ENCODE measurements at places on chromosomes 7 and 10. TPM values are rescaled to one million over a fixed set of nuclear protein-coding genes. Genes with fewer than 3 reads are reported as not detected.

DNA sequence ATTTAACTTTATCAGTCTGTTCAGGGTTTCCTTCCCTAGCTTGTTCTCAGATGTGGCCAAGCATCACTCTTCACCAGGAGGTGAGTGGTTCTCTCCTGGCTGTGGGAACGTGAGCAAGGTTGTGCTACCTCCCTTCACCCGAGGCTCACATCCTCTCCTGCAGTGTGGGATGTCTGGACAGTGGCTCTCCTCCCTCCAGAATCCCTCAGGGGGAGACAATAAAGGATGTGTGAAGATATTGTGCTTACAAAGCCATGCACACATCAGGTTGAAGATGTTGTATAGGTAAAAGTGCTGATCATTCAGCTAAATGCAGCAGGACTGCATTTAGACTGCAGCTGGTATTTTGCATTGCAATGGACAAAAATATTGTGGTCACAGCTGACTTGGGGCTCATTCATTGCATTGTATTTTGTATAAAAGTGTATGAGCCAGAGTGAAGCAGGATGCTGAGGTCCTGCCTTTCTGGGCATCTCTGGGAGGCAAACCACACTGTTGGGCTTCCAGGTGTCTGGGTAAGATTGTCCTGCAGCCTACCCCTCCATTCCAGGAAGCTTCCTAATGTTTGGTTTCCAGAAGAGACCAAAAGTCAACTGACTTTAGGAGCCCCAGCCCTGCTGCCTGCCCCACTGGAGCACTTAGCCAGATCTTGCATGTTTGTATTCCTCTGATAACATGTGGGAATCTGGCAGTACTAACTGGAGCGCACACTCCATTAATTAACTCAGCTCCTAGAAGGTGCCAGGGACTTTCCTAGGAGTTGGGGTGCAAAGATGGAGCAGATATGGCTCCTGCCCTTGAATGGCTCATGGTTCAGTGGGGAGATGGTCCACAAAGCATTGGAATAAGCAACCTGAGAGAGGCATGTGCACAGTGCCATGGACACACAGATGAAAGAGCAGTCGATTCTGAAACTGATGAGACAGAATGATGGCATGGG is 292.5 kb upstream of the ZNF32 start:
- H3K27me3 ChIP-seq, result no peaks in the 10 kb centered on the region
- H3K4me1 ChIP-seq, result peaks cover 18% of the 10 kb centered on the region
- no peak overlapping the region for H3K4me3 ChIP-seq
- DNase-seq, result no peak

- peak overlapping the region; percentile 43 for H3K27ac ChIP-seq
- H3K4me3 ChIP-seq, result peak overlapping the region; percentile 89
- H3K36me3 ChIP-seq, result no peaks in the 10 kb centered on the region
- no peaks in the 10 kb centered on the region for H3K27me3 ChIP-seq
- no peaks in the 10 kb centered on the region for H3K4me1 ChIP-seq
- DNase-seq, result no peak
These were observed 552 bp downstream of the SLC25A16 start for GRCh38 chr10:68526634-68527307.

- H3K27me3 ChIP-seq, result no peaks in the 10 kb centered on the region
- no peak for DNase-seq
- H3K36me3 ChIP-seq, result no peaks in the 10 kb centered on the region
- no peak overlapping the region for H3K4me3 ChIP-seq
These were observed 54.9 kb upstream of the NXPH1 start for GRCh38 chr7:8378349-8379019.

DNA sequence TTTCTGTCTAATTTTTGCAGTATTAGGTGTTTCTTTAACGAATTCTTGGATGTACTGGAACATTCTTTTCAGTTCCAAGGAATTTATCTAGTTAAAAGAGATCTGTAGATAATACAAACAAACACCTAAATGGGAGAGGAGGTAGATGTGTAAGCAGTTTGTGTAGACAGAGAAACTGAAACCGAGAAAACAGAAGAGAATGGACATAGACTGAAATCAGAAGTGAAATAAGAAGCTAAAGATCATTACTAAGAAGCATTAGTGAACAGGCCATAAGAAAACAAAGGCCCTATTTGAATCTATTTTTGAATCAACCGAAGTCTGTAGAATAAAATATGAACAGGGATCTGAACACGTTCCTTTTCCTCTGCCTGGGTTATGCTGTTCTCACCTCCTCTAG is 26.5 kb upstream of the TMEM229A start:
- no peaks in the 10 kb centered on the region for H3K36me3 ChIP-seq
- DNase-seq, result peak; percentile 35

- no peaks in the 10 kb centered on the region for H3K27me3 ChIP-seq
- H3K4me1 ChIP-seq, result no peaks in the 10 kb centered on the region
- H3K27ac ChIP-seq, result no peak overlapping the region
- no peak for DNase-seq
- no peaks in the 10 kb centered on the region for H3K36me3 ChIP-seq
These were observed 396.5 kb downstream of the POM121L12 start for GRCh38 chr7:53431901-53432300.

DNA sequence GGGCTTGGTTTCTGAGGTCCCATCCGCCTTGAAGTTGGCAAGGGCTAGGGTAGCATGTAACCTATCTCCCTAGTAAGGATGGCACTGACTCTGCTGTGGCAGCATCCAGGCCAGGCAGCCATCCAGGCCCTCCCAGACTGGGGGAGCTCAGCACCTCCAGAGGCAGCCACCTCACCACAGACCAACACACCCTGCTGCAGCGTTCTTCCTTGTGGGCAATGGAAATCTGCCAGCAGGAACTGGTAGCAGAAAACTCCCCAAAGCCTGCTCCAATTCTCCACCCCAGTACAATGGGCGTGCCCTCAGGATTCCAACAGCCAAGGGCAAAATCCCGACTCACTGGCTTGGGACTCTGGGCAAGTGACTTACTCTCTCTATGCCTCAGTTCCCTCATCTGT is 27.5 kb downstream of the DLG5 start:
- no peak overlapping the region for H3K27ac ChIP-seq
- no peak for DNase-seq

- no peaks in the 10 kb centered on the region for H3K4me1 ChIP-seq
- no peak overlapping the region for H3K27ac ChIP-seq
- no peaks in the 10 kb centered on the region for H3K36me3 ChIP-seq
- no peak for DNase-seq
- H3K4me3 ChIP-seq, result no peak overlapping the region
- H3K27me3 ChIP-seq, result no peaks in the 10 kb centered on the region
These were observed 260.1 kb downstream of the WDR37 start for GRCh38 chr10:1316121-1316808.

Gene EPHB6
- 0.47 TPM for polyA plus RNA-seq

Gene NUTM2A
- not detected for polyA plus RNA-seq

Gene PTPRN2
- 0.04 TPM for polyA plus RNA-seq

Gene EPHA1
- 0.35 TPM for polyA plus RNA-seq

All from GM12878 (cell line).